ENCODE measurements at places on chromosomes 11 and 22.

DNA sequence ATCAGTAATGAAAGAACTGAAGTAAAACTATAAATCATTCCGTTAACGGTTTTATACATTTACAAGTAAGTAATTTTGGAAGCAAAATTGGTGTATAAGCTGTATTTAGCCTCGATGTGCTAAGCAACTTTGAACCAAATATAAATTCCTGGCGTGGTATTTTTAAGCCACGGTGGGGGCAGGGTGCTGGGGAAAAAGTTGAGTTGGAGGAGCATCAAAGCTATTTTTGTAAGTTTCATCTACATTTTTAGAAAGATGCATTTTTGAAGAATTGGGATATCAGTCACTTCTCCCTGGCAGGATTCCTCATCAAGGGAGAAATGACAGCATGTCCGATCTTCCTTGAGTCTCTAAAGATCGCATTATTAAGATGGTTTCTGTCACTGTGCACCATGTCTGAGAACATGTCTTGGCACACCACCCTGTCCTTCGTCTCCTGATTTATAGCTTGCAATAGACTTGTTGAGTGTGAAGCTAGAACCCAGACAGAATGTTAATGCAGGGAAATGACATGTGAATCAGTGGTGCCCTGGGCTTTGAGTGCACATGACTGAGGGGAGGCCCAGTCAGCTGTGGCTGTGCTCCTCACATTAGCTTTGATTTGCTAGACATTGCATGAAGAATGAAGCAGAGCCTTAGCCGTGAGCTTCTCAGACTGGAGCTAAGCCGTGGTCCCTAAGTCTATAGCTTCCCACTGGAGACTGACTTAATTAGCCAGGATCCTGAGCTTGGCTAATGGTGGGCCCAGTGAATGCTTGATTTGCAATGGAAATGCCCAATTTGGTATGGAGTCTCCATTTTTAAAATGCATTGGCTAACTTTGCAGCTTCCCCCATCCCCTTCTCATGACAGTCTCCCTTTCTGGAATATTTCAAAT lies 127.0 kb downstream of the COMMD9 start:
- no peak for DNase-seq

- DNase-seq, result no peak
Measured at GRCh38 chr22:27488456-27489177, 312.9 kb downstream of the MN1 start.

DNA sequence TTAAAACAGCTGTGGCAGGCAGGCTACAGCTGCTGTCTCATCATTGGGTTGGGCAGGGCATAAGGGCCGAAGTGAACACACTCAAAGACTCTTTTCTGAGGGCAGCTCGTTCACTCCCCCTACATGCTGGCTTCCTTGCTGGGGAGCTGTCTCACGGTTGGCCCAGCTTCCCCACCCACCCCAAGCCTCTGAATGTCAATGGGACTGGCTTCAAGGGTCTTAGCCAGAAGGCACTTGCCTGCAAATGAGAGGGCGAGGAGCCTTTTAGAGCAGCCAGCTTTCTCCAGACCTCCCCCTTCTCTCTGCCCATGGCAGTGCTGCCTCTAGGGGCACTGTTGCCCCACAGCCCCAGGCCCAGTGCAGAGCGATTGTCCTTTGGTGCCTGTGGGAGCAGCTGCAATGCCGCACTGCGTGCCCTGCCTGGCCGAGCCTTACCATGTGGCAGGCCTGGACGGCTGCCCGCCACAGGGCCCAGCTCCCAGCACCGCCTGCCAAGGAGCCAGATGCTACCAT lies 94.7 kb upstream of the RASSF10 start:
- no peak for DNase-seq

DNA sequence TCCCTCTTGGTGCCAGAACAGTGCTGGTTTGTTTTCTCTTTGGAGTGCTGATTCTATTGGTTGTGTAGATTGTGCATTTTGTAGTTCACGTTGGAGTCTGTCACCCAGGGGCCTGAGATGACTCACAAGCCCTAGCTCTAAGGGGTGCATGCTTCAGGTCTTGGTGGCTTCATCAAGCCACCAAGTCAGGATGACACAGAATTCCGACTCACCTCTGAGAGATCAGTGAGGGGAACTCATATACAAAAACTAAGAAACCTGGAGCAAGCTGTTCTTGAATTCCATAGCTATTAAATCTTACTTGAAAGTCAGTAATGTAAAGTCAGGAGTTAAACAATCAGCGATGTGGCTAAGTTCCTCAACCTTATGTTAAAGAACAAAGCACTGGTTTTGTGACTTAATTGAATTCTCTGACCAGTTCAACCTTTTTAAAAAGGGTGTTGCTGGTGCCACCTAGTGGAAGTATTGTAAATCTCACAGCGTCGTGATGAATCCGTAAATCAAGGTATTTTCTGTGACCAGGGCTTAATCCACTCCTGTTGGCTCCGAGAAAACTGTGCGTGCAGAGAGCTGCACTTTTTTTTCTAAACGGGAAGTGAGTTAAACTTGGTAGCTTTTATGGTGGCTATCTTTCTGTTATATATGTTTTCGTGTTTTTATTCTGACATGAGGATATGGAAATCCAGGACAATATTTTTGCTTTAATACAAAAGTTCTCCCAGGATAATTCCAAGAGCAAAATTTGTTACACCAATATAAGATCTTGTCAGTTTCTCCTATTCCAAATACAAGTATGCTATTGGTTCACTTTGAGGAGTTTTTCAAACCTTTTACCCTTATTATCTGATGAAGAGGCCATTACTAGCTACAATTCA lies 14.6 kb downstream of the MMP13 start:
- DNase-seq, result no peak

DNA sequence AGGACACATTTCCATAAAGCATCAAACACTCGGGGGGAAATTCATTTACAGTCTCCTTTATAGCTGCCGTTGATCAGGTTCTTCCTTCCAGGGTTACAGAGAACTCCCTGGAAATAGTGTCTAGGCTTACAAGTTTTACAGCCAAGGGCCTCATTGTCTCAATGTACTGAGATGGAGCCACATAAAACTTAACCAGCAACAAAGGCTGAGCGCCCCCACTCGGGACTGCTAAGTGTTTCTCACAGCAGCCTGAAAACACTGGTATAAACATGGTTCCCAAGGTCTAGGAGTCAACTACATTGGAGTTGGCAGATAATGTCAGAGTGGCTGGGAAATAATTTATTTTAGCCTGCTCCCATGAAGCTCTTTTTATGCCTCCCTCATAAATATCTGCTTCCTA lies 686.2 kb downstream of the OPCML start:
- no peak for DNase-seq

GRCh38 chr11:45881708-45882368 lies 3.6 kb upstream of the MAPK8IP1 start:
- no peak for DNase-seq

GRCh38 chr22:27483095-27483785 lies 318.3 kb downstream of the MN1 start:
- DNase-seq, result no peak

- DNase-seq, result no peak
Measured at GRCh38 chr11:13952221-13952620, 10.3 kb upstream of the SPON1 start.
